Uterus (tissue), 4 donors: ENCODE measurements at places on chromosomes 6 and 20.

DNA sequence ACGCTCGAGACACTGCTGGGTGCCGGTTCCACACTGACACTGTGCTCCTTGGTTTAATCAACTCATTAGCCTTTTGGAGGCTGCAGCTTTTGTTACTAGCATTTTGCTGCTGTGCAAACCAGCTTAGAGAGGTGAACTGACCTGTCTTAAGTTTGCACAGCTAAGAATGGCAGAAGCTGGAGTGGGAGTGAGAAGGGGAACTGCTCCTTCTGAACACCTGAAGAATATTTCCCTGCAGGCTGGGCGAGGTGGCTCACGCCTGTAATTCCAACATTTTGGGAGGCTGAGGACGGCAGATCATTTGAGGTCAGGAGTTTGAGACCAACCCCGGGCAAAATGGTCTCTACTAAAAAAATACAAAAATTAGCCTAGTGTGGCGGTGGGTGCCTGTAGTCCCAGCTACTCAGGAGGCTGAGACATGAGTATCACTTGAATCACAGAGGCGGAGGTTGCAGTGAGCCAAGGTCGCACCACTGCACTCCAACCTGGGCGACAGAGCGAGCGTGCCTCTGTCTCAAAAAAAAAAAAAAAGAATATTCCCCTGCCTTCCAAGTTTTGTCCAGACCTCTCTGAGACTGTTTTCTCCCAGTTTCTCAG is 5.0 kb downstream of the CEBPB start:
- DNase-seq: no peak

GRCh38 chr6:38570750-38571149 is 69.0 kb downstream of the BTBD9 start:
- no peak for DNase-seq

GRCh38 chr6:52417675-52418111 is 2.4 kb upstream of the EFHC1 start:
- no peak for DNase-seq

- DNase-seq: no peak
These were observed 1.9 kb downstream of the EIF2S2 start for GRCh38 chr20:34110025-34110744.

- DNase-seq: peak; percentile 15
These were observed 53.8 kb downstream of the PCNA start for GRCh38 chr20:5065879-5066383.

DNA sequence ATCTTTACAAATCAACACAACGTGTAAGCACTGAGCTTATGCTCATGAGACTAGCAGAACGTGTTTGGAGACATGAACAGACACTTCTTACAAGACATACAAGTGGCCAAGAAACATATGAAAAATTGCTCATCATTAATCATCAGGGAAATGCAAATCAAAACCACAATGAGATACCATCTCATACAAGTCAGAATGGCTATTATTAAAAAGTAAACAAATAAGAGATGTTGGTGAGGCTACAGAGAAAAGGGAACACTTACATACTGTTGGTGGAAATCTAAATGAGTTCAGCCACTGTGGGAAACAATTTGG is 327.9 kb upstream of the SOX4 start:
- DNase-seq: no peak

DNA sequence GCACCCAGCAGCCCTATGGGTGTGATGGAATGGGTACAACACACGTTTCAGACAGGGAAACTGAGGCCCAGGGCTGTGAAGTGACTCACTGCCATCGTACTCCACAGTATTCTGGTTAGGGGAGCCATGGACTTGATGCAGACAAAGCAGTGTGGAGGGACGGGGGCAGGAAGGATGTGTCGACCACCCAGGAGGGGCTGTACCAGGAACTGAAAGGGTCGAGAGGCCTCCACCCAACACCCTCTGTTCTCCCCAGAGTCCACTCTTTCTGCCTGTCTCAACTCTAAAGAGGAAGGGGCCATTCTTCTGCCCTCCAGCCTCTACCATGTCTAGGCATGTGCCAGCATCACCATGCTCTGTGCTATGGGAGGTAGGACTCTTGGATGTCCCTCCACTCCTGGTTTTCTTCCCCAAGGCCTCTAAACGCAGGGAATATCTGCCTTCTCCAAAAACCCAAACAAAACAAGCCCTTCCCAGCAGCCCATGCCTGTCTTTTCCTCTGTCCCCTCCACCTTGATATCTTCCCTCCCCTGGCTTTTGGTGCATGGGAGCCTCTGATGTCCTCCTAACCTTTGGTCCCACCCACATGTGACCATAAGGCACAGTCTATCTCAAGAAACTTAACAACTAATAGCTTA is 7.4 kb downstream of the SLC22A1 start:
- DNase-seq: no peak

DNA sequence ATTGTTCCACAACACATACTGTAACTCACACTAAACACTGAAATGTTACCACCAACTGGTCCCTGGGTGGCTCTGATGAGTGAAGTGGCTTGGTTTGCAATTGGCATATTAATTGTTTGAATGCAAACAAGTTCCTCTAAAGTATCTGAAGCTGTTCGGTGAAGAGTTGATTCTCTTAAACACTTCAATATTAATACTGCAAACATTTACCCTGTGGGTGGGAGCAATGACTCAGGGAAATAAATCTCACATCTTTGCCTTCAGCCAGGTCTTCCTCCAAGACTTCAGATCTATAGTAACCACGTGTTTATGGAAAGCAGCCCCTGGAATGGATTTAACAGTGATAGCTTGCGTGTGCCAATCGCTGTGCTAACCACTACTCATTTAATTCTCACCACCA is 176.0 kb downstream of the MAFB start:
- DNase-seq: no peak

- no peak for DNase-seq
These were observed 20.5 kb upstream of the LTV1 start for GRCh38 chr6:143822584-143823024.

DNA sequence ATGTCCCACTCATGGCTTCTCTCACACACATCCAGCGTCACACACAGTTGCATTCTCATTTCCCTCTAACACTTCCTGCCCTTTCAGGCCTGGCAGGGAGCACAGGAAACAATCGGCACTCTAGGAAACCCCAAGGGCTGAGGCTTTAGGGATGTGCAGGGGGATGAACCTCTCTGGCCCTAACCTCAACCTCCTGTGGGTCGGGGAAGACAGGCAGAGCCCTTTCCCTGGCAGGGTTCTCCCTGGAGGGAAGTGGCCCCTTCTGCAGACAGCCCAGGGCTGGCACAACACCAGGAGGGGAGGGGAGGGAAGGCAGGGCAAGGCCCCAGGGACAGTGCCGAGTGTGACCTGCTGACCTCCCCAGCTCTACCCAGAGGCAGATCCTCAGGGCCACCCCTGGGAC is 2.7 kb downstream of the TEAD3 start:
- no peak for DNase-seq

DNA sequence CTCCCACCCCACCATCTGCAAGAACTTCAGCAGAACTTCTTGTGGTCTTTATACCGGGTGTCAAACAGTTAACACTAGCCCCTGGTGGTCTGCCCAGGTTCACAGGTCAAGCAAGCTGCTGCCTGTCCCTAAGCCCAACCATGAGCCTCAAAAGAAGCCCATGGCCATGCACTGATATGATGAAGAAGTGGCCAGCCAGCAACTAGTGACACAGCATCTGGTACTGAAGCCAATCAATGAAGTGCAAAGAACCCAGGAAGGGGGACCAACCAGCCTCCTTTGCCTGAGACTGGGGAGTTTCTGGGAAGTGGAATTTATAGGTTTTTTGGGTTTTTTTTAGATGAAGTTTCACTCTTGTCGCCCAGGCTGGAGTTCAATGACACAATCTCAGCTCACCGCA is 127.8 kb downstream of the MAFB start:
- no peak for DNase-seq

- DNase-seq: no peak
These were observed 287.2 kb downstream of the TAF4 start for GRCh38 chr20:61778495-61778863.
